ENCODE measurements at places on chromosomes 16 and 17.

DNA sequence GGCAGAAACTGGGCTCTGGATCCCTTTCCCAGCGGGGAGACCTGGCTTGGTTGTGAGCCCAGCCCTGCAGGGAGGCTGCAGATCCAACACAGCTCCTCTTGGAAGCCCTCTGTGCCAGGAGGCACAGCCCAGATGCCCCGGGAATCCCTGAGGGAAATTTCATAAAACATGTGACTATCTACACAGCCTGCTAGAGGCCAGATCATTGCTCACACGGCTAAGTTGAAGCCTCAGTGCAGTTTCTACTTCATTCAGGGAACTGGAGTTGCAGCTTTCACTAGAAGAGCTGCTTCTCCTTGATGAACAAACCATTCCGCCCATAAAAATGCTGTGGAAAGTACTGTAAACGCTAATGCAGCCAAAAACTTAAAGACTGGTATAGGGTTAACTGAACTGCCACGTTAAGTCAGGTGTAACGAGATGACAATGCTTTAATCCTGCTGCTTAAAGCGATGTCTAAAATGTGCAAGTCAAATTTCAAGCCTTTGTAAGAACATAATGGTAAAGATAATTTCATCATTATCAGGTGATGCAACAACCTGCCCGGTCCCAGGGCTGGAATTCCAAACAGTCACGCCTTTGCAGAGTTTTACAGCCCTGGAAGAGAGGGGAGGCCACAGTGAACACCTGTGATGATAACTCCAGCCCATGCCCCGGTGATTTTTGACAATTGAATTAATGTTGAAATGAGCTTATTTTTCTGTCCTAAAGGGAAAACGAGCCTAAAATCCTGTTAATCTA is 172.5 kb downstream of the ZFHX3 start:
- DNase-seq: peak; percentile 40

- DNase-seq: peak; percentile 80
These were observed 11.5 kb upstream of the PITPNA start for GRCh38 chr17:1573932-1574696.

DNA sequence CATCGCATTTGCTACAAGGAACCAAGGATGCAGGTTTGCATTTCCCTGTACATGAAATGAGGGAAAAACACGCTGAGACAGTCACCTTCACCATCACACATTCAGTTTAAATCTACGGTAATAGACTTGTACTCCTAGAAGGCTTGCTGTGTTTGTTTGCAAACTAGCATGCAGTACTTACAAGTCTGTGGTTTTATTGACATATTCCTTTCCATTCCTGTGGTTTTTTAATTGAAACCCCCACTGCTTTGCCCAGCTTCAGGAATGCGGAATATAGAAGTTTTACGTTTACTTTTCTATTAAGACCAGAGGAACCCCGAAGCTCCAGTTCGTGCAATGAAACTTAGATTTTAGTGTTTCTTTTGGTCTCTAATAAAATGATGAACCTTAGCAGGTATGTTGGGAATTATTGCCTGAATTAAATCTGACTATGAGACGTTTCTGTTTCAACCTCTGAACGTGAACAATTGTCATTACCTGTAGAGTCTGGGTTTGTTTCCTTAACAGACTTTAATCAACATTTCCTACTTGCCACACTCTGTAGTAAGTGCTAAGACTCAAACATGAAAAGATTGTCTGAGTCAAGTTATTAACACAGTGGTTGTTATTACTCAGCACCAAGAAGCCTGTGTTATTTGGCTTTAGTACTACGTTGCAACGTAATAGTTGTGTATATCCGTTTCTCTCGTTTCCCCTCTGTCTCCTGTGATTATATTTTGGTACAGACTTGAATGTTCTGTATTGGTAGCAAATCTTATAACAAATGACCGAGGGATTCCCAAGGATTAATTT is 793.3 kb upstream of the GOT2 start:
- DNase-seq: no peak

DNA sequence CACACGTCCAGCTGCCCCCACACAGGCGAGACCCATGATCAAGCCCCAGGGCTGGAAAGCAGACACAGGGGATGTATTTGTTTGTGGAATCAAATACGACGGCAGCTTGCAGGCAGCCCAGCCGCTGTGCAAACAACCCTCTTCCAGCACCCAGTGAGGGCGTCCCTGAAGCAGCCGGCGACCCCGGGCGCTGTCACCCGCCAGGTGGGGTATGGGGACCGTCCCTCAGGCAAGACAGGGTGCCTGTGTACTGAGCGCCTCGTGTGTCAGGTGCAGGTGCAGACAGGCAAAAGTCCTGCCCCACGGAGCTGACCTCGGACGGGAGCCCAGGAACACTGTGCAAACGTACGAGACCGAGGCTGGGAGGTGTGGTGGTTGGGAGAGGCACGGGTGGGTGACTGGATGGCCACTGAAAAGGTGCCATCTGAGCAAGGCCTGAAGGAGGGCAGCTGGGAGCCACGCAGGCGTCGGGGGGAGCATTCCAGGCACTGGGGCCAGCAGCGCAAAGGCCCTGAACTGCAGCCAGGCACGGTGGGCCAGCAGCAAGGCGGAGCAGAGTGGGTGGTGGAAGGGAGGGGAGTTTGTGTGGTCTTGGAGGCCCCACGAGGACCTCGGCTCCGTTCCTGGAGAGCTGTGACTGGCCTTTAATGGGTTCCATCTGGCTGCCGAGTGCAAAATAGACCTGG is 48.5 kb downstream of the CBFA2T3 start:
- DNase-seq: peak; percentile 72

GRCh38 chr17:44556832-44557606 is at the start of gene FZD2:
Gene FZD2, plus strand, starts transcription at chr17:44557484. Its CDS starts 205 bp downstream, at chr17:44557689.
- peak; percentile 84 for DNase-seq

GRCh38 chr17:48925991-48926342 is 17.8 kb downstream of the UBE2Z start:
- DNase-seq: no peak

DNA sequence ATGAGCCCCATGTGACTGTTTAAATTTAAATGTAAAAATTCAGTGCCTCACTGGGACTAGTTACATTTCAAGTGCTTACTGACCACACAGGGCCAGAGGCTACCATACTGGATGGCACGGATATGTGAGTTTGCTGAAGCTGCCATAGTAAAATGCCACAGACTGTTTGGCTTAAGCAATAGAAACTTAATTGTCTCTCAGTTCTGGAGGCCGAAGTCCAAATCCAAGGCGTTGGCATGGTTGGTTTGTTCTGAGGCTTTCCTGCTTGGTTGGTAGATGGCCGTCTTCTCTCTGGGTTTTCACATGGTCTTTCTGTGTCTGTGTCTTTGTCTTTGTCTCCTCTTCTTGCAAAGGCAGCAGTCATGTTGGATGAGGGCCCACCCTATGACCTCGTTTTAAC is 878.9 kb upstream of the RBFOX1 start:
- DNase-seq: no peak

DNA sequence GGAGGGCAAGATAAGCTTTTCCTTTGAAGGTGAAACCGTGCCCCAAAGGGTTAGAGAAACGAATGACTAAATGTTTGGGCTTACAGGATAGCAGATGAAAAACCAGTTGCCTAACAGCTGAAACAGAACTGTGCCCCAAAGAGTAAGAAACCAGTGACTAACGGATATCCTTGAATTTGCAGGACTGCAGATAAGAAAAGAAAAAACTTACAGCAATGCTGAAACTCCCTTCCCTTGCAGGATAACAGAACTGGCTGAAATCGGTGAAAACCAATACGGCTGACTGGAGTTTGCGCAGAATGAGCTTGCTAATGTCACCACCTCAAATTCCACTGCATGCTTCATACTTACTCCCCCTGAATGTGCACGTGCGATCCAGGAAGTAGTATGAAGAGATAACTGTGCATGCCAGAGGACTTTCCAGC is 175.2 kb upstream of the NLRP1 start:
- DNase-seq: no peak

GRCh38 chr17:38330941-38331411 is 12.8 kb downstream of the GPR179 start:
- no peak for DNase-seq

DNA sequence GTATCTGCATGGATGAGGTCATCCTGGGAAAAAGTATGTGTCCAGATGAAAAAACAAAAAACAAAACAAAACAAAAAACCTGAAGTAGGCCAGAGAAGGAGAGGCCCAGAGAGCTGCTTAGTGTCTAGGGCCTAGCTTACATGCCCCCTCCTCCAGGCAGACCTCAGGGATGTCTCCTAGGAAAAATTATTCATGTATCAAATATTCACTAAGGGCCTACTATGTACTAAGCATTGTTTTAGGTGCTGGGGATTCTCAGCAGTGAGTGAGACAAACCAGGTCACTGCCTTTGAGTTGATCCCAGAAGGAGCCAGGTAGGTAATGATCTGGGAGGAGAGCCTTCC is 49.5 kb downstream of the IRX6 start:
- no peak for DNase-seq

- no peak for DNase-seq
These were observed 436.5 kb downstream of the HAPSTR1 start for GRCh38 chr16:9527976-9528375.

- no peak for DNase-seq
These were observed 3.3 kb upstream of the ABCC3 start for GRCh38 chr17:50631195-50631907.

- DNase-seq: peak; percentile 54
These were observed 949 bp upstream of the SPAG7 start for GRCh38 chr17:4968486-4969046.

- no peak for DNase-seq
These were observed 299.6 kb downstream of the MAP2K4 start for GRCh38 chr17:12320286-12320685.

GRCh38 chr17:13316657-13317056 is 285.1 kb downstream of the HS3ST3A1 start:
- DNase-seq: no peak

DNA sequence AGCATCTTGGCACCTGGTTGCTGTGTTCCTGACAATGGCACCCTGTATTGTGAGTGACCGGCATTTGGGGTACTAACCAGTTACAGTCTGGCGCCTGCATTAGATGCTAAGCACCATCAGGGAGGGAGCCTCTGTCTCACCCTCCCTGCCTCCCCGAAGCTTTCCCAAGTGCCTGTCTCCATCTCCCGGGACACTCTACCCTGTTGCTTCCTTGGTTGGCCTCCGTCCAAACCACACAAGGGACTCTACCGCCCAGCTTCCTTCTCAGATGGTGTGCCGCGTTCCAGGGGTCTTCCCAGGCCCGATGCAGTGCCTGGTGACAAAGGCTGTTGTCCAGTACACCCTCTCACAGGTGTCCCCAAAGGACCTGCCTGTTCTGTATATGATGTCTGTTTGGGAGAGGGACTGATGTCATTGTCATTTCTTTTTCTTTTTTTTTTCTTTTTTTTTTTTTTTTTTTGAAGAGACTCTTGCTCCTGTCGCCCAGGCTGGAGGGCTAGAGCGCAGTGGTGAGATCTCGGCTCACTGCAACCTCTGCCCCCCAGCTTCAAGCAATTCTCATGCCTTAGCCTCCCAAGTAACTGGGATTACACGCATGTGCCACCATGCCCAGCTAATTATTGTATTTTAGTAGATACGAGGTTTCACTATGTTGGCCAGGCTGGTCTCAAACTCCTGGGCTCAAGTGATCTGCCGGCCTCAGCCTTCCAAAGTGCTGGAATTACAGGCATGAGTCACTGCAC is 6.7 kb downstream of the SNN start:
- no peak for DNase-seq

GRCh38 chr17:63910096-63910495 is 962 bp downstream of the CSHL1 start:
- DNase-seq: no peak

DNA sequence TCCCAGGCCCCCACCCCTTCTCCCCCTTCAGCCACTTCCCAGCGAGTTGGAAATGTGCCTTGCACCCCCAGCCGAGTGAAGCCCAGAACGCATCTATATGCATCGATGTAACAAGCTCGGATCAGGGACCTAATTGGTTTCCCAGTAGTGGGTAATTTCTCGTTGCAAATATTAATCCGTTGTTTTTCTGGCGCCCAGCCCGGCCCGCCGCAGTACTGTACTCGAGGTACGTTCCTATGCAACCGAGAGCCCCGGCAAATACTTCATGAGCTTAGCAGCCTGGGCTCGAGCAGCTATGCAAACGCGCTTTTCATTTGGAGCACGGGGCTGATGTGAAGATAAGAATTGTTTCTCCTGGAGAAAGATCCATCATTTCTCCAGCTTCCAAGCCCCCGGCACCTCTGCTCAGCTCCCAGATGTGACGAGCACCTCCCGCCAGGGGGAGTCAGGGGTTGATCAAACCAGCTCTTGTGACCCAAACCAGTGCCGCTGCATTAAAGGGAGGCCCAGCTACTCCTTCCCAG is 229.8 kb downstream of the KATNIP start:
- DNase-seq: peak; percentile 84

GRCh38 chr17:38970128-38970527 is 2.9 kb upstream of the FBXO47 start:
- DNase-seq: no peak

GRCh38 chr17:38450557-38451029 is 22.3 kb downstream of the ARHGAP23 start:
- DNase-seq: no peak

GRCh38 chr16:88566158-88566557 is 4.0 kb upstream of the ZC3H18 start:
- DNase-seq: no peak

- DNase-seq: no peak
These were observed 113.2 kb downstream of the MSI2 start for GRCh38 chr17:57369509-57369945.

GRCh38 chr16:75376475-75377161 is 56.7 kb downstream of the CFDP1 start:
- no peak for DNase-seq

- DNase-seq: no peak
These were observed 52.7 kb downstream of the CDRT4 start for GRCh38 chr17:15414532-15415306.

DNA sequence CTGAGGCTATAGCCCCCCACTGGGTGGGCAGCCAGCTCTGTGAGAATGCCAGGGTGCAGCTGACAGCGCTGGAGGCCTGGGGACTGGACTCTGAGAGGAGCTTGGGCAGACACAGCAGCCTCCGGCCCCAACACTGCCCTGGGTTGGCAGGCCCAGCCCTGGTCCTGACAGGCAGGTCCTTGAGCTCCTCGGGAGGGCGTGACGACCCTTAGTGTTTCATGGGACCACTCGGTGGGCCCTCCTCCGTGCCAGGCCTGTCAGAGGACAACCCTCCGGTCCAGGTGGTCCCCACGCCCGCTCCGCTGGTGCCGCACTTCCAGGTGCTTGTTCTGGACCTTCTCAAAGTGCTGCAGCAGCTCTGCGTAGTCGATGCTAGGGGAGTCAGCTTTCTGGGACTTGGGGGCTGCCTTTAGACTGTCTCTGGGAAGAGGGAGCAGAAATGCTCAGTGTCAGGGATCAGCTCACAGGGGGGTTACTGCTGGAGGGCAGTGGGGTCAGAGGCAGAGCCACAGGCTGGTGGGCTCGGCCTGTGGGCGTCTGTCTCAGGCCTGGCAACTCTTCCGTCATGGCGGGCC is 1.9 kb upstream of the MTSS2 start:
- DNase-seq: no peak

GRCh38 chr17:81479175-81480071 is 33.2 kb downstream of the ACTG1 start:
- DNase-seq: no peak
